ENCODE measurements at places on chromosomes 16 and 17.
A peak's percentile ranks its signal among the peaks of the same experiment; 100 is the strongest.

DNA sequence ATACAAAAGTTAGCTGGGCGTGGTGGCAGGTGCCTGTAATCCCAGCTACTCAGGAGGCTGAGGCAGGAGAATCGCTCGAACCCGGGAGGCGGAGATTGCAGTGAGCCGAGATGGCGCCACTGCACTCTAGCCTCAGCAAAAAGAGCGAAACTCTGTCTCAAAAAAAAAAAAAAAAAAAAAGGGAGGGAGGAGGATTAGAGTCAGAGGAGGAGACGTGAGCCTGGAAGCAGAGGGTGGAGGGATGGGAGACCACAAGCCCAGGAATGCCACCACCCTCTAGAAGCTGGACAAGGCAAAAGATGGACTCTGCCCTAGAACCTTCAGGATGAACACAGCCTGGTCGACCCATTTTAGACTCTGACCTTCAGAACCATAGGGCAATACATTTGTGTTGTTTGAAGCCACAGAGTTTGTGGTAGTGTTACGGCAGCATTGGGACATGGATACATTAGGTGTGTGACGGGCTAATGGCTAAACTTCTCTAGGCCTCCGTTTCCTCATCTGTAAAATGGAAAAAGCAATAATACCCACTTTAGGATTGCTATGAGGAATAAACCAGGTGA is 2.1 kb upstream of the SMIM22 start:
- no peak for DNase-seq

GRCh38 chr16:79485020-79485419 is 115.5 kb downstream of the MAF start:
- DNase-seq: no peak

GRCh38 chr17:73111386-73111785 is 18.9 kb upstream of the SLC39A11 start:
- no peak for DNase-seq

DNA sequence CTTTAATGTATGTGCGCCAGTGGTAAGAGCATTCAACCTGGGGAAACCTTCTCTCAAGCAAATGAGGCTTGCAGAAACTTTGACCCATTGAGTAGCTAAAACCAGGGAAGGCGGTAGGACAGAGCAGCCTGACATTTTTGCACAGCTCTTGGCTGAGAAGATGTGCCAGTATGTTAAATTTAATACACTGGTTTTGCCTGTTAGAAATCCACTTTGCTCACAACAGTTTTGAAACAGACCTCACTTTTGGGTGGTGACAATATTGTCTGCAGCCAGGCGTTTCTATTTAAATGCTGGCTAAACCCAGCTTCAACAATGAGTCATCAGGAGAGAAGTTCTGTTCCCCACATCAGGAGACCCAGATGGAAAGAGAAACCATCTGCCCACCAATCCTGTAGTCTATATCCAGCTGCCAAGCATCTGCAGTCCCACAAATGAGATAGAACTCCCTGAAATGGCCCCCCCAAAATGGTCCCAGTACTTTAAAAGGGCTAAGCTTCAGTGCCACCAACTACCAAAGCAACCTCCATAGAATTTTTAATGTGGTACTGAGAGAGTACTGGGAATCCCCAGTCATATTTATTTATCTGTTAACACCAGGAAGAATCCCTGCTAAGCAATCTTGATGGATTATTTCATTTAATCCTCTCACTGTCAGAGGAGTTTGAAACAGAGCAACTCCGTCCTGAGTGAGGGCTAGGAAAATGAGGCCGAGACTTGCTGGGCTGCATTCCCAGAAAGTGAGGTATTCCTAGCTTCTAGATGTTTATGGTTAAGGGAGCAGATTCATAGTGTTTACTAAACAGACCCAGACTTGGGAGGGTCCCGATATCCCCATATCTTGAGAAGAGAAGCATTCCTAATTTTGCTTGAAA is 29.0 kb upstream of the CLEC3A start:
- DNase-seq: no peak

DNA sequence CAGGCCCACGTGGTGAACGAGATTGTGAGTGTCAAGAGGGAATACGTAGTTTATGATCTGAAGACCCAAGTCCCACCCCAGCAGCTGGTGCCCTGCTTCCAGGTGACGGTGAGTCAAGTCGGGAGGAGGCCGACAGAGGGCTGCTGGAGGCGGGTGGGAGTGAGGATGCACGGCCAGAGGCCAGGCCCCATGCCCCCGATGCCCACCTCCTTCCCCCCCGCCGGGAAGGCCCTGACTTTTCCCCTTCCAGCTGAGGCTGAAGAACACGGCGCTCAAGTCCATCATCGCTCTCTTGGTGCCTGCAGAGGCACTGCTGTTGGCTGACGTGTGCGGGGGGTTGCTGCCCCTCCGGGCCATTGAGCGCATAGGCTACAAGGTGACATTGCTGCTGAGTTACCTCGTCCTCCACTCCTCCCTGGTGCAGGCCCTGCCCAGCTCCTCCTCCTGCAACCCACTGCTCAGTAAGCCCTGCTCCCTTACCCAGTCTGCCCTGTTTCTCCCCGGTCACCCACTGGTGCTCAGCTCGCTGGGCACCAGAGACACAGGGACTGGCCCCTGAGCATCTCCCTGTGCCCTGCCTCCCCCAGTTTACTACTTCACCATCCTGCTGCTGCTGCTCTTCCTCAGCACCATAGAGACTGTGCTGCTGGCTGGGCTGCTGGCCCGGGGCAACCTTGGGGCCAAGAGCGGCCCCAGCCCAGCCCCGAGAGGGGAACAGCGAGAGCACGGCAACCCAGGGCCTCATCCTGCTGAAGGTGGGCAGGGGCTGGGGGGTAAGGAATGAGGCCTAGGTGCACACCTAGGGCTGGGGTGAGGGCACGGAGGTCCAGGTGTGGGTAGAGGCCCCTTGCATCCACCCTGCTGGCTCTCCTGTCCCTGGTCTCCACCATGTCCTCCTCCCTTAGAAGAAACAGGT is 2.6 kb downstream of the ZACN start:
- no peak for DNase-seq

GRCh38 chr16:88522276-88522949 is 47.8 kb upstream of the ZC3H18 start:
- no peak for DNase-seq

DNA sequence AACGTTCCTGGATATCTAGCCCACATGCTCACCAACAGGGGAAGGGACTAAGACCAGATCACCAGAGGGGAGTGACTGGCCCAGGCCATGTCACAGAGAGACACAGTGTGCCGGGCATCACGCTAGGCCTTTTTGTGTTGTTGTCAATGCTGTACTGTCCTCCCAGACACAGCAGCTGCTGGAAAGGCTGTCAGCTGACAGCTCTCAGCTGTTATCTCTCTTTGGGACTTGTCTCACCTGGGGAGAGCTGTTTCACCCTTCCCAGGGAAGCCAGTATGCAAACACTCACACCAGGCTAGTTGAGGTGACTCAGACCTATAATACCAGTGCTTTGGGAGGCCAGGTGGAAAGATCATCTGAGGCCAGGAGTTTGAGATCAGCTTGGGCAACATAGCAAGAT is 19.4 kb downstream of the UNC45B start:
- no peak for DNase-seq

DNA sequence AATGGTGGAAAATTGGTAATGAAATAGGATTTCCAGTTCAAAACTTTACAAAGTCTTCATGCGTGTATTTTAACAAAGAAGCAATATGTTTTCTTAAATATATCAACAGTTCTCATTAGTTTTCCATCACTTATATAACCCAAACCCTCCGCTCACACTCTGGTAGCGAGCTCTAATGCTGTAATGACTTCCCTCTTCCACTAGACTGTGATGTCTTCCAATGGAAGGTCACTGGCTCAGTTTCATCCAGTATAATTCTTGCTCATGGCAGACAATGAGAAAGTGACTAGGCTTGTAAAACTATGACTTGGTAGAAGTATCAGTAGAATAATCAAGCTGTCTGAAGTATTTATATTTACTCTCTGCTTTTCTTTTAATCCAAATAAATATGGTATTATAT is 32.8 kb downstream of the NETO2 start:
- DNase-seq: no peak

GRCh38 chr17:40611840-40612474 is 35.7 kb downstream of the SMARCE1 start:
- DNase-seq: no peak

GRCh38 chr16:75294773-75295459 is 43.5 kb upstream of the BCAR1 start:
- no peak for DNase-seq

DNA sequence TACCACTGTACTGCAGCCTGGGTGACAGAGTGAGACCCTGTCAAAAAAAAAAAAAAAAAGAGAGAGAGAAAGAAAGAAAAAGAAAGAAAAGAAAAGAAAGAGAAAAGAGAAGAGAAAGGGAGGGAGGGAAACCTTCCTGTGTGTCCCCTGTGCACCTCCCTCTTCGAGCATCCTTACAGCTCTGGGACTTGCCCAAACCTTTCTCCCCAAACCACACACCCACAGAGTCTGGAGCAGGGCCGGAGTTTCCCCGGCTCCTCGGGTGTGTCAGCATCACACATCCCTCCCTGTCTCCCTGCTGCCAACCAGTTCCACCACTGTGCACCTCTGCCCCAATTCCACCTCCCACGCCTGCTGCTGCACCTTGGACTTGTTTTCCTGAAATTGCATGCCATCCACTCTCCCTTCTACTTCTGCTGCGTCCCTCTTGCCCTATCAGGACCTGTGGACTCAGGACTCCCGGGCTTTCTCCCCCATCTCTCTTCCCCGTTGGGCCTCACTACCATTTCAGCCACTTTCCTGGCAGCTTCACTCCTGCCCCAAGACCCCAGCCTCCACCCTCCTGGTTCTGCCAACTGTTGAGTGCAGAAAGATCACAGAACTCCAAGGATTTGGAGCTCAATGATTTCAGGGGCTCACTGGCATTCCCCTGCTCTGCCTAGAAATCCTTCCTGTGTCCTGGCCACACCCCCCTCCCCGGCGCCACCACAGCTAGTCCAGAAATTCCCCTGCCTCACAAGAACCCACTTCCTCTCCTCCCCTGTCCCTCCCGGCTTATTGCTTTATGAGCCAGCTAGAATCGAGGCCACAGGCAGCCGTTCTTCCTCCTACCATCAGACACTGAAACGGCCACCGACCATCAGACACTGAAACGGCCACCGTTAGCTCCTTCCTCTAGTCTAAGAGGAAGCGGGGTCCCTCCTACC is 3.7 kb upstream of the CDK3 start:
- peak; percentile 47 for DNase-seq

GRCh38 chr17:80790021-80790765 is 201.4 kb upstream of the CHMP6 start:
- peak; percentile 62 for DNase-seq

DNA sequence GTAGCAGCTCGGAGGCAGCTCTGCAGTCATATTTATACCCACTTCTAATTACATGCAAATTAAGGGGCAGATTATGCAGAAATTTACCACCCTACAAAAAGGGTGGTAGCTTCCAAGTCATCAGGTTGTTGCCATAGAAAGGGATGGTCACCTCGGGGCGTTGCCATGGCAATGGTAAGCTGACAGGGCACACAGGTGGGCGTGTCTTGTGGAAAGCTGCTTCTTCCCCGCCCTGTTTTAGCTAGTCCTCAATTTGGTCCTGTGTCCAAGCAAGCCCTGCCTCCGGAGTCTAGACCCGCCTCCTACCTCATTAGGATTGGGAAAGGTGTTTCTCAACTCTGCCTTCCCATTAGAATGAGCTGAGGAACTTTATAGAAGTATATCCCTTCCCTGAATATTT is 98.7 kb downstream of the HS3ST2 start:
- DNase-seq: no peak

GRCh38 chr16:30615358-30616091 is 5.3 kb upstream of the ZNF689 start:
- peak; percentile 56 for DNase-seq

Data from CD4-positive, alpha-beta T cell treated with Interleukin-6 for 4 hours (primary cell).